Stimulated activated CD8-positive, alpha-beta memory T cell treated with anti-CD3 and anti-CD28 coated beads, Interleukin-4, amount 100 ng/mL, for 4 hours (primary cell): ENCODE measurements at places on chromosomes 6 and 20.

DNA sequence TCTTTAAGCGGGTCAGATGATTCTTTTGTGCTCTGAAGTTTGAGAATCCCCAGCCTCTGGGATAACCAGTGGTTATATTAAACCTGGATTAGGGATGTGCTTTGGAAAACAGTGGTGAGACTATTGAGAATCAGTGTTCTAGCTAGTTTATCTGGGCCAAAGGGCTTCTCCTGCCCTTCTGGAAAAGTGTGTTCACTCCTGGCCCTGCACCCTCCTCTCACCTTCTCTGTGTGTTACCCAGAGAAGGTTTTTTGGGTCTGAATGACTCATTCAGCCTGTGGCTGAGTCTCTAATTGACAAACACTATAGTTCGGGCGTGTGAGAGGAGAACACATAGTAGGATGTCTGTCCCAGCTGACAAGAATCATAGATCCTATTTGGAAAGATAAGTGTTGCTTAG lies 66.7 kb downstream of the LRRC1 start:
- DNase-seq = no peak

DNA sequence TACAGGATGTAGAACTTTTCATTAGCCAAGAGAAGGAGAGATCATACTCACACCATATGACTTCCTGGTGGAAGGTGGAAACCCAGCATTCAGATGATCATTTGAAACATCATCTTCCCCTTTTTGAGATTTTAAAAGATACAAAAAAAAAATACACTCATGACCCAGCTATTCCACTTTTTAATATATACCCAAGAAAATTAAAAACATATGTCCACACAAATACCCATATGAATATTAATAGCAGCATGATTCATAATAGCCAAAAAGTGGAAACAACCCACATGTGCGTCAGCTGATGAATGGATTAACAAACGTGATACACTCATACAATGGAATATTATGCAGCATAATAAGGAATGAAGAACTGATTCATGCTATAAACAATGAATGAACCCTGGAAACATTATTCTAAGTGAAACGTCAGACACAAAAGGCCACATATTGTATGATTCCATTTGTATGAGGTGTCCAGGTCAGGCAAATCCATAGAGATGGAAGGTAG lies 130.0 kb upstream of the SGK1 start:
- no peak for DNase-seq

DNA sequence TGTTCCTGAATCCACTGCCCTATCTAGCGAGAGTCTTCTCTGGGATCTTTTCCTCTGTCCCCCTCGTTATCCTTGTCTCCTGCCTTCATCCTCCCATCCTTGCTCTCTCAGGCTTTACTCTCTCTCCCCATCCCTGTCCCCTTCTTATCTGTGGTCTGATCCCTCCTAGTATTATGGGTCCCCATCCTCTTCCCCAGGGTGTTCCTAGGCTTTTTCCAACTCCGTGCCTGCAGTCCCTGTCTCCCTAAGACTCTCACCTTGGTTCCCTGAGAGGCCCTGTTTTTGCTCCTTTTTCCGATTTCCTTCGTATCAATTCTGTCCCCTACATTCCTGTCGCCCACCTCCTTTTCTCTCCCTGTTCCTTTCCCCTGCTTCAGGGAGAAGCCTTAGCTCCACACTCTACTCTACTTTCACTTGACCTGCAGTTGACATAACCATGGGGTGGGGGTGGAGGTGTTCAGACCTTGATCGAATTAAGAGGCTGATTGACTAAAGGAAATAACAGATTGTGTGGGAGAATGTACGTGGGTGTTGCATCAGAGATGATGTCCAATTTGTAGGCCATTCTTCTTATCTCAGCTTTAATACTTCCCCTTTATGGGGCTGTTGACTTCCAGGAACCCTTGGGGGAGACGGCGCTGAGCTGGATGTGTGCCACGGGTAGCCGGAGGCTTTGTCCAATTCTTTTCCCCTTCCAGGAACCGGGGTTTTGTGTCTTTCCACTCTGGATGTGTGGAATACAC lies 905 bp downstream of the PPARD start:
- no peak for DNase-seq

DNA sequence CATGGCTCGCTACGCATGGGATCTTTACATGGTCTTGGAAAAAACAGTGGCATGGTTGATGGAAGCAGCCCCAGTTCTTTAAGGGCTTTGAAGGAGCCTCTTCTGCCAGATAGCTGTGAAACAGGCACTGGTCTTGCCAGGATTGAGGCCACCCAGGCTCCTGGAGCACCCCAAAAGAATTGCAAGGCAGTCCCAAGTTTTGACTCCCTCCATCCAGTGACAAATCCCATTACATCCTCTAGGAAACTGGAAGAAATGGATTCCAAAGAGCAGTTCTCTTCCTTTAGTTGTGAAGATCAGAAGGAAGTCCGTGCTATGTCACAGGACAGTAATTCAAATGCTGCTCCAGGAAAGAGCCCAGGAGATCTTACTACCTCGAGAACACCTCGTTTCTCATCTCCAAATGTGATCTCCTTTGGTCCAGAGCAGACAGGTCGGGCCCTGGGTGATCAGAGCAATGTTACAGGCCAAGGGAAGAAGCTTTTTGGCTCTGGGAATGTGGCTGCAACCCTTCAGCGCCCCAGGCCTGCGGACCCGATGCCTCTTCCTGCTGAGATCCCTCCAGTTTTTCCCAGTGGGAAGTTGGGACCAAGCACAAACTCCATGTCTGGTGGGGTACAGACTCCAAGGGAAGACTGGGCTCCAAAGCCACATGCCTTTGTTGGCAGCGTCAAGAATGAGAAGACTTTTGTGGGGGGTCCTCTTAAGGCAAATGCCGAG lies 78.2 kb downstream of the ASXL1 start:
- no peak for DNase-seq

DNA sequence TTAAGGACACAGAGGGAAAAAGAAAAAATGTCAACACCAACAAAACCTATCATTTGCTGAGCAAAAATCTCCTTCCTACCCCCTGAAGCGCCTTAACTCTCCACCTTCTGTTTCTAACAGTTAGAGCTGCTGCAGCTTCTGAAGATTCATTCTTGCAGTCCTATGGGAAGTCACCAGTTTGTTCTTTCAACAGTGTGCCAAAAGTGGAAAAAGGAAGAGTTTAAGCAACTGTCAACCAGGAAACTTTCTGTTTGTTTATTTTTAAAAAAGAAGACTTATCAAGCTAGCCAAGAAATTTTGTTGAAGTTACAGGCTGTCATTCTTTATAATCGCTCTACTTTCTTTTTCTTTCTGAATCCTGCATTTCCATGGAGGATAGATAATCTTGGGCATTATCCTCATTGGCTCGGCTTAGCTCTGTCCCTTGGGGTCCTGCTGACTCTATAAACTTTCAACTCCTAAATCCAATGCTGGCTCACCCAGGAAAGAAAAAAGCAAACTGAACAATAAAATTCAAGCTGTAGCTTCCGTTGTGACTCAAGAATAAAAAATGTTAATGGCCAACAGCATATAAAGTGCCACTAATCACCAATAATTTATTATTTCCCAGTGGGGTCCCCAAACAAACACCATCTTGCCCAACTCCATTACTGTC lies 172.8 kb upstream of the CITED2 start:
- DNase-seq = no peak

DNA sequence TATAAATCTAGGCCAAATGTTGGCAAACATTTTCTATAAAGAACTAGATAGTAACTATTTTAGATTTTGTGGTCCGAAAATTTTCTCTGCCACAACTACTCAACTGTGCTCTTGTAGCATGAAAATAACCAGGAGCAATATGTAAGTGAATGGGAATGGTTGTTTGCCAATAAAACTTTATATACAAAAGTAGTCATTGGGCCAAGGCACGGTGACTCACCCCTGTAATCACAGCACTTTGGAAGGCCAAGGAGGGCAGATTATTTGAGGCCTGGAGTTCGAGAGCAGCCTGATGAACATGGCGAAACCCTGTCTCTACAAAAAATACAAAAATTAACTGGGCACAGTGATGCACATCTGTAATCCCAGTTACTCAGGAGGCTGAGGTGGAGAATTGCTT lies 617.1 kb downstream of the EPM2A start:
- DNase-seq = no peak

GRCh38 chr6:57298741-57299140 lies 18.7 kb upstream of the PRIM2 start:
- DNase-seq = no peak

GRCh38 chr6:45808042-45808645 lies 207.5 kb downstream of the CLIC5 start:
- no peak for DNase-seq

DNA sequence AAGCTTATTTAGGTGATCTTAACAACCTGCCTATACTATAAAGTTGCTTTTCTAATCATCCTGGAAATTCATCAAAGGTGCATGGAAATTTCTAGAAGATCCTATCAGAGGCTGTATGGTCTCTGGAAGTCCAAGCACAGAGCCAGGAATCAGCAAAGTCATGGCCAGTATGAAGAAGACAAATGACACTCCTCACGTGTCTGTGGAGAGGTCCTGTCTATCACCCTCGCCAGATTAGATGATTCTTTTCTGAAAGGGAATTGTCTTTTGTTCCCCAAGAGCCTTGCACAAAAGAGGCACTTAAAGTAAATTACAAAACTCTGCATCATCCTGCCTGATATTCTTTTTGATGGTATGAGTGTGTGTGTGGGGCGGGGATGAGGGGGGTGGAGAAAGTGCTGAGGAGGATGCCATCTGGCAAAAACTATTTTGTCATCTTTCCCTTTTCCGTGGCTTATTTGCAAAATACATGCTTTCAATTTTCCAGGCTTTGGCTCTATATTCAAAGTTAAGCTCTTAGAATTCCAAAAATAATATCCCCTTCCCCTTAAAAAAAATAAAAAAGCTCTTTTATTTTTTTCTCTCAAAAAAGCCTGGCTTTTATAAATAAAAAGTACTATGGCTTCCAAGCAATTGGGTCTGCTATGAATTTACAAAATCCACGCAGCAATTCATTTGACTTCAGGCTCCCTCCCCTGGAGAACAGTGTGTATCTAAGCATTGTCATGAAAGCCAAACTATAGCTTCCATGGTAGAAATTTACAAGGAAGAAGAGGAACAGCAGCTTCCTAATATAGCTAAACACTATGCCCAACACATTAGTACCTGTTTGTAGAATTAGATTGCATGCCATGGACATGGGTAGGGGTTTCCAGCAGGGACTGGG lies 185.2 kb upstream of the ARG1 start:
- no peak for DNase-seq

DNA sequence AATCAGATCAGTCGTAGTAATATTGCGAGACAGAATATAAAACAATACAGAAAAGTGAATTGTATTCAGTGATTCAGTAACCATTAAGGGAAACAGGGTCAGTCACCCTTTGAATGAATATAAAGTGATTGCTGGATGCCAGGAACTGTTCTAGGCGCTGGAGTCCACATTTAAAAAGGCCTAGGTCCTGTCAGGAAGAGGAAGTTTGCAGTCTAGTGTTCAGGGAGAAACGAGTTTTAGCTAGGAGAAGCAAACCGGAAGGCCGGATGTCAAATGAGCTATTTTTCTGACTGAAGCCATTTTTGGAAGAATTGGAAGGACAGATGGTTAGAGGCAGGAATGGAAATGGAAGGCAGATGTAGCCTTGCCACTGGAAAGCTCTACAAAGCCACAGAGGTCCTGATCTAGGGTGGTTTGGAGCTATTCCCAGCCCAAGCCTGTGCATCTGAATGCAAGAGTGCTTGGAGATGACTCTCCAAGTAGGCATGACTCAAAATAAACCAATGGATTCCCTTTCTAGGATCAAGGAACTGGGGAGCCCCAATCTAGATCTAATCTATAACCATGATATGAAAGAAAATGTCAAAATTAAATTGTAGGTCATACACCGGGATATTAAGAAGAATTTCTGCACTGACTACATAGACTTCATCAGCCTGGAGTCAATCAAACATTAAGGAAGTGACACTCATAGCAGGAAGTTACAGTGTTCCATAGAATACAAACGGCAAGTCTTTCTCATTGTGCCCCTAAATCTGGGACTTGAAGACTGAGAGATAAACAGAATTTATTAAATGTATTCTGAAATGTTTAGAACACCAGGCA lies 36.8 kb upstream of the CDKAL1 start:
- DNase-seq = no peak

- no peak for DNase-seq
Observed at GRCh38 chr20:61810738-61811135, 254.9 kb downstream of the TAF4 start.

- DNase-seq = no peak
Observed at GRCh38 chr6:108874470-108875160, 26.4 kb downstream of the ARMC2 start.

DNA sequence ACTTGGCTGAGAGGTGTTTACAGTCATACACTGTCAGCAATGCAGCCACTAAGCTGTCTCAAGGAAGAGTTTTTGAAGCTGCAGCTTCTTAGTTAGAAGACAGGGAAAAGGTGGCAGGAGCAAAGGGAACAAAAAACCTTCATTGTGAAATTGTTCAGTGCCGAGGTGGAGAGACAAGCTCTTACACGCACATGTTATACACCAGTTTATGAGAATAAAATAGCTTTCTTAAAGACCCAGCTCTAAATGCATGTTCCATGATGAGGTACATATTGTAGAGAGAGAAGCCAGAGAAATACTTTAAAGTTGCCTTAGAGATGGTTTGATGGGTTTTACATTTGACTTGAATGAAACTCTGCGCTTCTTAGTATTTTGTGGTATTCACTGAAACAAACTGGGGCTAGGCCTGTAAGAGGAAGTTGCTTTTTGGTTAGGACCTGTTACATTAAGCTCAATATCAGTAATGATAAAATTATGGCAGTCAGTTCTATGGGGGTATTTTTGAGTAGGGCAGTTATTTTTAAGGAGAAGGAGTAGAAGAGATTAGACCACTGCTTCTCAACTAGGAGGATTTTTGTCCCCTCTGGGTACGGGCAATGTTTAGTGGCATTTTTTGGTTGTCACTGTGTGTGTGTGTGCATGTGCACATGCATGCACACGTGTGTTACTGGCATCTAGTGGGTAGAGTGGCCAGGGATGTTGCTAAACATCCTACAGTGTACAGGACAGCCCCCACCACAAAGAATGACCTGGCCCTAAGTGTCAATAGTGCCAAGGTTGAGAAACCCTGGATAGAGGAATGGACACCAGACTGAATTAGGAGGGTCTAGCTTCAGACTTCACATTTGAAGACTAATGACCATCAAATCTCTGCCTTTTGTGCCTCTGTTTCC lies 9.8 kb downstream of the NEDD9 start:
- DNase-seq = no peak

DNA sequence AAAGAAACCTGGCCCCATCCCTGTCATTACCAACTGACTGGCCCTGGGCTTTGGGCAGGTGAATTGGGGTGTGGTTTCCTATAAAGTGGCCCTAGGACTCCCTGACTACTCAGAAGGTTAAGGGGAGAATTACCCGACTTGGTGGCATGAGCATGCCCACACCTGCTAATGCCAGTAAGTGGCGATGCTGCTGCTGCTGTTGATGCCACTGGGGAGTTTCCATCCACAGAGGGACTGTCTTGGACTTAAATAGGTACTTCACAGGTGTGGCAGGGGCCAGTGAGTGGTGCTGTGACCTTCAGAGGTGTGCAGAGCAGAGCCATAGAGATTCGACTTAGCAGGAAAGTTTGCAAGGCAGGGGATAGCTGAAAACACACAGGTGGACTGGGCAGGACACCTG lies 32.6 kb upstream of the MDFI start:
- DNase-seq = no peak
